Umbilical cord (tissue), 2 donors: ENCODE measurements at places on chromosomes 7 and 10. TPM values are rescaled to one million over a fixed set of nuclear protein-coding genes. Genes with fewer than 3 reads are reported as not detected.

The UCMA gene
- total RNA-seq: 3.9 TPM

The TMEM270 gene
- total RNA-seq: not detected

The PLPP4 gene
- total RNA-seq: 1.9 TPM

The TBXAS1 gene
- 19.3 TPM for total RNA-seq

The ADD3 gene
- total RNA-seq: 64.8 TPM

The FKBP6 gene
- total RNA-seq: 0.72 TPM
